A549 (cell line): ENCODE measurements at places on chromosomes 1 and 21. TPM values are rescaled to one million over a fixed set of nuclear protein-coding genes. Genes with fewer than 3 reads are reported as not detected.

DNA sequence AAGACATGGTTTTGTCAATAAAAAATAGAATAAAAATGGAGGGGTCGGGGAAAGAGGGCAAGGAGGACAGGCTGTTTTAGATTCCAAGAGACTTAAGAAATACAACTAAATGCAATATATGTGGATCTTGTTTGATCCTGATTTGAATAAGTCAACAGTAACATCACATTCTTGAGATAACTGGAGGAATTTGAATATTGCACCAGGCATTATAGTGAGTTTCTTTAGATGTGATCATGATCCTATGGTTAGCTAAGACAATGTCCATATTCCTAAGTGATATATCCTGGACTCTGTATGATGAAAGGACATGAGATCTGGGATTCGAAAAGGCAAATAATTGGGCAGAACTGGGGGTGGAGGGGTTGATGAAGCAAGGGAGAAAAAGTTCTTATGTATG is 311.8 kb downstream of the PLPP3 start:
- no peak for DNase-seq

Gene PITHD1
- polyA plus RNA-seq = 25.4 to 29.2 TPM (median 26.3 TPM) in 3 replicates

Gene ZNF683
- not detected in 3 replicates for polyA plus RNA-seq

Gene TAS1R1
- polyA plus RNA-seq = 0.04 TPM in 1 of 3 replicates, not detected in the others

Gene OR2L2
- polyA plus RNA-seq = not detected in 3 replicates

DNA sequence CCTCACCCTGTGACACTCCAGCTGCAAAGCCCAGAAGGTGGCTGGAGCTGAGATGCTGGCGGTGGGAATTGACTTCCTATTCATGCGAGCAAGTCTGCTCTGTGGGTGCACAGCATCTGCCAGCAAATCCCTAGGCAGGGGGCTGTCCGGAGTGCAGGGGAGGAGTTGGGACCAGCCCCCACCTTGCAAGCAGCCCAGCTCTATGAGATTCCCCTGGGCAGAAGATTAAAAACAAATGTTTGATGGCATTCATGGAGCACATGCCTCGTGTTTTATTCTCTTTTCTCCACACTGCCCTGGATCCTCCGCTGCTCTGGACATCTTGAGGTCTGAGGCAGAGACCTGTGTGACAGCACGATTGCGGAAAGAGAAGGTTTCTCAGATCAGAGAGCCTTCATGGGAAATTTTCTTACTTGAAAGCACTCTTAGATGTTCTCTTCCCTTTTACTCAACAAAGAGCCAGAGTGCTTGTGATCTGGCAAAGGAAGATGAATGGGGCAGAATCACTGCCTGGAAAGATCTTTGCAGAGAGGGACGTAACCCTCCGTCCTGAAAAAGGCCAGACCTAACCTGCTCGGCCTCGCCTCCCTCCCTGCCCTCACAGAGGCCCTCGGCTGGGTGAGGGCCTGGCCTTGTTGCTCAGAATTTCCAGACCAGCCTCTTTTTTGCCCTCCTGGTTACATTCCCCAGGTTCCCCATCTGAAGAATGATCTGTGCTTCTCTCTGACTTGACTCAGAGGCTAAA is 597.1 kb downstream of the KIF26B start:
- DNase-seq = no peak

GRCh38 chr1:92485381-92486250 is 1.1 kb downstream of the GFI1 start:
- DNase-seq = no peak

GRCh38 chr1:50526431-50526830 is 103.2 kb upstream of the DMRTA2 start:
- DNase-seq = no peak

GRCh38 chr1:109091839-109092193 is 1.3 kb downstream of the TMEM167B start:
- DNase-seq = peak; percentile 23

DNA sequence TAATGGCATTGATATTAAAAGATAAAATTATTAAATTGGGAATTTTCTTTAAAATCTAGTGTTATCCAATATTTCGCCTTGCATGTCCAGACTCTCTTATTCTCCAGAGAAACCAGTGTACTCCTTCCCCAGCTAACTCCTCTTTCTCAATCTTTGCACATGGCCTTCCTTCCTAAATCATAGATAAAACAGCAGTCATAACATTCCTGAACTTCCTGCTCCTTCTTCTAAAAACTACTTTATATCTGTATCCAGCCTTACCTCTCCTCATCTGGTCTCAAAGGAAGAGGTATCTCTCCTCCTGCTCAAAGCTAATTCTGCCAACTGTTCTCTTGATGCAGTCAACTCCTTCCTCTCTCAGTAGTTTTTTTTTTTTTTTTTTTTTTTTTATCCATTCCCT is 39.5 kb upstream of the NEK7 start:
- no peak for DNase-seq

Gene FCRL5
- polyA plus RNA-seq = not detected in 3 replicates

- peak; percentile 65 for DNase-seq
Observed at GRCh38 chr1:226820941-226821718, 49.3 kb upstream of the PSEN2 start.
